SJCRH30 (cell line): ENCODE measurements at places on chromosomes 1 and 21.

DNA sequence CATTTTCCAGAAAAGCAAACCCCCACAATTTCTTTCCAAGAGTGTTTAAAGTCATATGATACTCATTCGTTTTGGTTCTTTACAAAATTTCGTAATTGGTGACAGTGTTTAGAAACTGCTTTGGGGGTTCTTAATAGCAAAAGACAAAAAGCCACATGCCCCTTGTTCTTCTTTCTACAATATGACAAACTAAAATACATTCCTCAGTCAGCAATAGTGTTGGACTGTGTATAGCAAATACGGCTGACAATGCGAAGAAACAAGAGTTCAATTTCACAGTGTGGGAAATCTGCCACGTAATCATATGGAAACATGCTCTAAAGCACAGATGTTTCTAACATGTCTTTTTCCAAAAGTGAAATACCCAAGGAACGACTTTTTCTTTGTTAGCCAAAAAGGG lies 7.6 kb upstream of the IFNAR1 start:
- DNase-seq: no peak

DNA sequence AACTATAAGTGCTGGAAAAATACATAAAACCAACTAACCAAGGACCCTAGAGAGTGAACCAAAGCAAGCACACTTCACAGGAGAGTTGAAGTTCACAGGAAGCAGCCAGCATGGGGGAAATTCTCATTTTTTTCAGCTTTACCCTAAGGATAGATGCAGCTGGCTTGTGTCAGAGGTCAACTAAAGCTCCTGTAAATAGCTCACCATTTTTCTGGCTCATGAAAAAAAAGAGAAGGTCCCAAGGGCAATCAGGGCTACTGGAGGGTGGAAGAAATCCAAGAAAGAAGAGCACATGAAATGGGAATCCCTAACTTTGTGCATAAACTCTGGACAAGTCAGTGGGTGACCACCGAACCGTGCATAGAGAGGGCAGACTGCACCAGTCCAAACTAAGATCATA lies 58.3 kb downstream of the KCNJ15 start:
- DNase-seq: no peak

DNA sequence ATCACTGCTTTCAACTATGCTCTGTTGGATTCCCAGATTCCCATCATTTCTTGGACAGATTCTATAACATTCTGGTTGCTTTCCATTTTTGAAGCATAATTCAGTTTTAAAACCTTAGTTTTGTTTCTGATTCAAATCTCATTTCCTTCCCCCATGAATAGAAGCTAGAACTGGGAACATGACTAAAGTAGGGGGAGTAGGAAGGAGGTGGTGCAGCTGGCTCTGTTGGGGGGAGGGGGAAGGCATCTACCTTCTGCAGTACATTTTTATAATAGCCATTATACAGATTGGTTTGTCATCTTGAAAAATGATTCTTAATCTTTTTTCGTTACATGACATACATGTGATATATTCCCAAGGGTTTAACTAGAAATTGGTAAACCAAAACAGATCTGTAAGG lies 48.1 kb downstream of the SMG7 start:
- no peak for DNase-seq

DNA sequence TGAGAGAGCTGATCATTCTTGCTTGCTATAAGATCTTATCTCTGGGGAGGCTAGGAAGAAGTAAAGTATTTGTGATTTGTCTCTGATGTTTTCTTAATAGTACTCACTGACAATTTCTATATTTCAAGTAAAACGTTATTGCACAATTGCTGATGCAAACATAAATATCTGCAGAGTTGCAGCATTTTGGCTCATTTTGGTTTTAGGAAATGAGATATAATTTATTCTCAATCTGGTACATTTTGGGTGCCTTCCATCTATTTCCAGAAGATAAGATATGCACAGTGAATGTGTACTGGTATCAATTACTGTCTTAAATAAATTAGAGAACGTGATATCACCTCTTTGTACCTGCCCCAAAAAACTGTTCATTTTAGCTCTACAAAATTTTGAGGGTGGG lies 1431.5 kb downstream of the BRINP3 start:
- DNase-seq: no peak

GRCh38 chr1:115794976-115795639 lies 26.6 kb upstream of the CASQ2 start:
- no peak for DNase-seq

GRCh38 chr1:19344372-19344810 lies 32.3 kb downstream of the SLC66A1 start:
- peak; percentile 62 for DNase-seq

DNA sequence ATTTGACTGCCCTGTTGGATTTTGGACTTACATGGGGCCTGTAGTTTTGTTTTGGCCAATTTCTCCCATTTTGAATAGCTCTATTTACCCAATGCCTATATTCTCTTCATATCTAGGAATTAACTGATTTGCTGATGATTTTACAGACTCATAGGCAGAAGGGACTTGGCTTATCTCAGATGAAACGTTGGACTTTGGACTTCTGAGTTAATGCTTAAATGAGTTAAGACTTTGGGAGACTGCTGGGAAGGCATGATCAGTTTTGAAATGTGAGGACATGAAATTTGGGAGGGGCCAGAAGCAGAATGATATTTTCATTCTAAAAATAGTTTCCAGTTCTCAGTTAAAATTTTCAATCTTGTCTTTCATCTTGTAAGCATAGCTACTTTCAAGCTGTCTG lies 222.3 kb downstream of the COP1 start:
- DNase-seq: no peak
